ENCODE measurements at places on chromosomes 6 and 20.

- DNase-seq, result no peak
Measured at GRCh38 chr20:49380337-49380780, 102.1 kb downstream of the KCNB1 start.

- no peak for DNase-seq
Measured at GRCh38 chr6:163170294-163170883, 244.1 kb upstream of the QKI start.

GRCh38 chr20:50578778-50579165 lies 68.6 kb downstream of the PTPN1 start:
- no peak for DNase-seq

- DNase-seq, result no peak
Measured at GRCh38 chr6:3847521-3847920, 1.7 kb upstream of the FAM50B start.

GRCh38 chr20:34993941-34994508 lies 38.4 kb downstream of the MYH7B start:
- DNase-seq, result no peak

DNA sequence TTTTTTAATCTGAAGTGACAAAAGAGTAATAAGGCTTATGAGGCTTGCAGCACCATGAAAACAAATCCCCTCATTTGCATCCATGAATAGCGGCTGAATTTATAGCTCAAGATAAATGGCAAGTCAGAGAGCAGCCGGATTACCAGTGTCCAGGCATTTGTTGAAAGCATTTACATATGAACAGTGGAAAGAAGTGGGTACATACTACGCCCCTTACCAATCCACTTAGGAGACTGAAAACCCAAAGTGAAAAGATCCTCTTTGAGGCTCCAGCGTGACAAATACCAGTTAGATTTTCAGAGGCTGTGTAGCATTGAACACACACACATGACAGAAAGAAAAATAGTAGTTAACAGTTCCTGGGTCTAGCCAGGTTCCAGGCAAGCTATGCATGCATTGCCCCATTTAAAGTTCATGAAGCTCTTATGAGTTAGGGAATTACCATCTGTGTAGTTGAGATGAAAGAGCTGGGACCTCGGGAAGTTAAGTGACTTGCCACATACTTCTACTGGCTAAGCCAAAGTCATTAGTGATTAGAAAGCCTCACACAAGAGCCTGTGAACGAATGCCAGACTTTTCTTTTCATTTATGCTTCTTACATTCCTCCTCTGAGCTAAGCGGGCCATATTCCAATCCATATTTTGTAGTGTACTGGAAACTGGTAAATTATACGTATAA lies 28.3 kb upstream of the NHSL1 start:
- no peak for DNase-seq

GRCh38 chr20:38170826-38171674 lies 6.0 kb upstream of the TGM2 start:
- peak; percentile 82 for DNase-seq

- DNase-seq, result no peak
Measured at GRCh38 chr6:31042806-31043205, 32.5 kb downstream of the MUC22 start.

GRCh38 chr6:37783856-37784584 lies 35.5 kb upstream of the ZFAND3 start:
- DNase-seq, result no peak

DNA sequence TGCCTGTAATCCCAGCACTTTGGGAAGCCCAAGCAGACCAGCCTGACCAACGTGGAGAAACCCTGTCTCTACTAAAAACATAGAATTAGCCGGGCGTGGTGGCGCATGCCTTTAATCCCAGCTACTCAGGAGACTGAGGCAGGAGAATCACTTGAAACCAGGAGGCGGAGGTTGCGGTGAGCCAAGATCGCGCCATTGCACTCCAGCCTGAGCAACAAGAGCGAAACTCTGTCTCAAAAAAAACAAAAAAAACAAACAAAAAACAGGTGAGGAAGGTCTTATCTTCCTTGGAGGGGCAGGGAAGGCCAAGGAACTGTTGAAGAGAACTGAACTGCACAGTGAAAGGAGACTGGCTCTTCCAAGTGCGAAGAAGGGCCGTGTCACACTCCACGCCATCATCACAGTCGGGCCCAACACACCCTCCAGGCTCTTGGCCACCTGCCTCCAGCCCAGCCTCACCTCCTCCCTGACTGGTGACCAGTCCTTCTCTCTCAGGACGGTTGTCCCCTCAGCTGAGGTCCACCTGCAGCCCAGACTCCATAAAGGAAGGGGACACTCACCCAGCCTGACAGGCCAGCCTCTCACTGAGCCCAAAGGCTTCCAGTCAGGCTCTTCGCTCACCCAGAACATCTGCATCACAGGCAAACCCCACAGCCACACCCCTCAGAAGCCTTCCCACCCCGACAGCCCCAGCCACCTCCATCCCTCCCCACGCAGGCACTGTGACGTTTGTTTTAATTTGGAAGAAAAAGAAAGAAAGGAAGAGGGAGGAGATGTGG lies 4.1 kb downstream of the ZC3H12D start:
- no peak for DNase-seq

- no peak for DNase-seq
Measured at GRCh38 chr6:89495961-89496535, 63.1 kb downstream of the ANKRD6 start.

DNA sequence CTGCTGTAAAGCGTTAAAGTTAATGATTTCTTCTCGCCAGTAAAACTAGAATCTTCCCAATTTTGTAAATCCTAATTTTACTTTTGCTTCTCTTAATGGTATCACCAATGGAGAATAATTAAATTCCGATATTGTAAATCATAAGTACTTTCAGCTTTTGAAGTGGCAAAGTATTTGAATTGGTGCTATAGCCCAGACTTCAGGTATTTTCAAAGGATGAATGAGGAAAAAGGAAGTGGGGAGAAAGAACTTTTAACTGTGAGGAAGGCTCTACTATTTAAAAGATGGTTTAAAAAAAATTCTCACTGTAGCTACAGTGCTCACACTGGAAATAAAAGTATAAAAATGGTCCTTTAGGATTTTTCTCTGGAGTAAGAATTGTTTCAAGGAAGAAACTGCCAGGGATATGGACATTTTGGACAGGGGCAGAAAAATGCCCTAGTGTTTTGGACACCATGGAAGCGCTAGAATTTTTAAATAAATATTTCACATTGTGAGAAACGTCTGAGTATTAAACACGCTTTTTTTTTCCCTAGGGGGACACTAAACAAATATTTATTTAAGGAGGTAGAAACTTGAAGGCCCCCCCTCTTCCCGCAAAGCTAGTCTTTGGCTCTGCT lies 1.3 kb upstream of the TAB2 start:
- DNase-seq, result no peak

GRCh38 chr6:51844336-51844735 lies 243.1 kb downstream of the PKHD1 start:
- no peak for DNase-seq

GRCh38 chr6:104887350-104887749 lies 27.6 kb upstream of the HACE1 start:
- DNase-seq, result no peak

- DNase-seq, result no peak
Measured at GRCh38 chr6:12246900-12247299, 43.3 kb upstream of the EDN1 start.

DNA sequence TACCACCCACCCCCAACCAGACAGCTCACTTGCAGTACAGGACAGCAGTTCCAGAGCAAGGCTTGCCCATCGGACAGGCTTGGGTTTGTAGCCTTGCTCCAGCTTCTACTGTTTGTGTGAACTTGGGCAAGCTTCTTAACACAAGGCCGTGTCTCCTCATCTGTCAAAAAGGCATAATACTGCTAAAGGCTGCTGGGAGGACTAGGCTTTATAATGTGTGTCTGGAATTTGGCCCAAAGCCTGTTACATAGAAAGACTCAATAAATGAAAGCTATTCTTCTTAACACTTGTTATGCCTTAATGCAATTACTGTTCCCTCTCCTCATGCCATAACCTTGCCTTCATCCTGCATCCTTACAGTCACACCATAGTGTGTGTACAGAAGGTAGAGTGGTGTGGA lies 43.4 kb downstream of the LYRM4 start:
- no peak for DNase-seq

- DNase-seq, result no peak
Measured at GRCh38 chr6:102501615-102502014, 1108.1 kb downstream of the GRIK2 start.

Data from NCI-H524 treated with DMSO at 0.1 percent for 48 hours (cell line).